GM12891 (cell line): ENCODE measurements at places on chromosomes 7 and 10.

DNA sequence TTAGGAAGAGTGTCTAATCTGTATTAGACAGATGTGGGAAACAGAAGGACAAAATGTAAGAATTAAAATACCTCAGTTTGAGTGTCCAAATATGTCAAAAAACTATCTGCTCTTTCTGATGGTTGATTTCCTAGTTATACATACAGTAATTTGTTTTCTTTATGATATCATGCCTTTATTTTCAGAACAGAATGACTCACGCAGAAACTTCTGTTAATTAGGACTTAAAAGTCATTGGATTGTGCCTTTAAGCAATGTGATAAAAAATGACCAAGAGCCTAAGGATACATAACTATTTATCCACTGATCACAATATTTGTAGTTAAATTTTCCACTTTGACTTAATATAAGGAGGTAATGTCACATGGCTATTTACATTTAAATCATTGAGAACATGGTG is 206.7 kb upstream of the PTPRZ1 start:
- DNase-seq = no peak

- peak; percentile 55 for DNase-seq
These were observed 83.9 kb upstream of the PDLIM1 start for GRCh38 chr10:95374597-95375209.

GRCh38 chr7:46152696-46153095 is 231.6 kb upstream of the IGFBP3 start:
- no peak for DNase-seq

DNA sequence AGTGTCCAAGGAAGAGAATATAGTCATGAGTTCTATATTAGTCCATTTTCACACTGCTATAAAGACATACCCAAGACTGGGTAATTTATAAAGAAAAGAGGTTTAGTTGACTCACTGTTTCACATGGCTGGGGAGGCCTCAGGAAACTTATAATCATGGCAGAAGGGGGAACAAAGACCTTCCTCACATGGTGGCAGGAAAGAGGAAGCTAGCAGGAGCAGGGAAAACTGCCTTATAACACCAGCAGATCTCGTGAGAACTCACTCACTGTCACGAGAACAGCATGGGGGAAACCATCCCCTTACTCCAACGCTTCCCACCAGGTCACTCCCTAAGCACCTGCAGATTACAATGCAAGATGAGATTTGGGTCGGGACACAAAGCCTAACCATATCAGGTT is 139.0 kb upstream of the ZNF438 start:
- no peak for DNase-seq

DNA sequence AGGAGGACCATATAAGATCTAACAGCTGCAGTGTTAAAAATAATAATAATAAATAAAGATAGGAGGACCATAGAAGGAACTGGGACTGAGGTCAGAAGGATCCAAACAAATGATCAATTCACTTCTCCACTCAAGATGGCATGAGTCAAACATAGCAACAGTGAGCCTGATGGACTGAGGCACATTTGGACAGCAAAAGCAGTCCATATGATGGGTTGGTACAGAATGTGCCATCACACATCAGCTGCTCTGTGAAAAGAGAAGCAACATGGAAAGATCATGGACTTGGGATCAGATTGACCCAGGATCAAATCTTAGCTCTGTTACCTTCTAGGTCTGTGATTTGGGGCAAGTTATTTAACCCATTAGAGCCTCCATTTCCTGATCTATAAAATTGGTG is 188.9 kb upstream of the KMT2E start:
- no peak for DNase-seq

DNA sequence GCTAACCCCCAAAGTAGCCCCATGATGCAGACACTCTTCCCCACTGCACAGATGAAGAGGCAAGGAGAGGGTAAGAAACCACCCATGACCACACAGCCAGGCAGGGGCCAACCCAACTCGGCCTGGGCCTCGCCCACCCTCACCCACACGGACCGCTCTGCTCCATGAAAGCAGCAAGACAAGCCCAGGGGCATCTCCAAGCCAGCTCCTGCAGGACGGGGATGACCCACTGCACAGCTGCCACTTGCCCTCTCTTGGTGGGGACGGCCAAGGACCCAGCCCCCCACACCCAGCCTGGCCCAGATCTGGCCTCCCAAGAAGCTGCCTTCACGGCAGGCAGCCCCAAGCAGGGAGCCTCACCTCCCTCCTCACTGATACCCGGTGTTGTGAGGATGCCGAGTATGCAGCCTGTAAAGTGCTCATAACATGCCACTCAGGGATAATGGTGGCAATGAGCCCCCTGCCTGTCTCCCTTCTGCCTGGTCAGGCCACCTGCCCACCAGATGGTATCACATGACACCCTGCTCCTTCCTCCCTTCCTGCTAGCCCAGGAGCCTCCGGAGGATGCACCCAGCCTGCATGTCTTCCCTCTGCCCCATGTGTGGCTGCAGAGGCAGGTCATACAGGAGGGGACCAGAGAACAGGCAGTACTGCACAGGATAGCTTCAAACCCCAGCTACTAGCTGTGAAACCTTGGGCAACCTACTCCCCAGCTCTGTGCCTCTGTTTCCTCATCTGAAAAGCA is 23.3 kb downstream of the OGDHL start:
- no peak for DNase-seq

DNA sequence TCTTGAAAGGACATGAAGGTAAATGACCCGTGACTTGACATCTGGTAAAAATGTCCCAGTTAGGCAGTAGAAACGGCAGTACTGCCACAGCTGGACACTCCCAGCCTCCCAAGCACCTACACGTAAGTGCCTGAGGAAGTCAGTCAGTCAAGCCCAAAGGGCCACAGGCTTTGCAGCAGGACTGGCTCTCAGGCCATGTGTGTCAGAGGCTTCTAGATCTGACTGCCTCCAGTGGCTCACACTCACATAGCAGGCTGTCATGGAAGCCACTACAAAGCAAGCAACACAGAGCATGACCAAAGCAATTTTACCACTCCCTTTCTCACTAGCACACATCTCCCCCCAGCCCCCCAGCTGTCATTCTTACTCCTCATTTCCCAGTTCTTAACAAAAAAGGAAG is 17.8 kb upstream of the CCNJ start:
- no peak for DNase-seq

- no peak for DNase-seq
These were observed 62.9 kb downstream of the FBXL13 start for GRCh38 chr7:103011650-103012049.

DNA sequence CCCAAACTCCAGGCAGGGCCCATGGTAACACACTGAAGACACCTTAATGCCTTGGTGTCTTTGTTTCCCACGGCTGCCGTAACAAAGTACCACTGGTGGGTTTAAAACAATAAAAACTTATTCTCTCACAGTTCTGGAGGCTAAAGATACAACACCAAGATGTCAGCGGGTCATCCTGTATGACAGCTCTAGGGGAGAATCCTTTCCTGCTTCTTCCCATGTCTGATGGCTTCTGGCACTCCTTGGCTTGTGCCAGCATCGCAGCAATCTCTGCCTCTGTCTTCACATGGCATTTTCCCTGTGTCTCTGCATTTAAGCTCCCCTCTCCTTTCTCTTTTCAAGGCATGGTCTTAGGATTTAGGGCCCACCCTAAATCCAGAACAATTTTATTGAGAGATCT is 33.1 kb downstream of the PRSS2 start:
- no peak for DNase-seq

DNA sequence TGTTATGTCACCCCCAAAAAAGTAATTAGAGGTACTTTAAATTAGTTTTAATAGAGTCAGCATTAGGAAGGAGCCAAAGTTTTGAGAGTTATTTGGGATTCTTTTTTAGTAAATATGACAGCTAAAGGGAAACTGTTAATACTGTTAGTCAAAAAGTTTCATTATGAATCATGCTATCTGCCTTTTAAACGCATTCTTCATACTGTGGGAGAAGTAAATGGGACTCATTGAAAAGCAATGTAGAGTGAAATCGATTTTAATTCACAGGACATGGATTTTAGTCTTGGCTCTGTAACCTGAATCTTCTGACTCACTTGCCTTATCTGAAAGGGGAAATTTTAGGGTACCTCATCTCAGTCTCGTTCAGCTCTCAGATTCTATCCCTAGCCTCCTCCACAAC is 105.1 kb downstream of the AASS start:
- DNase-seq = no peak

DNA sequence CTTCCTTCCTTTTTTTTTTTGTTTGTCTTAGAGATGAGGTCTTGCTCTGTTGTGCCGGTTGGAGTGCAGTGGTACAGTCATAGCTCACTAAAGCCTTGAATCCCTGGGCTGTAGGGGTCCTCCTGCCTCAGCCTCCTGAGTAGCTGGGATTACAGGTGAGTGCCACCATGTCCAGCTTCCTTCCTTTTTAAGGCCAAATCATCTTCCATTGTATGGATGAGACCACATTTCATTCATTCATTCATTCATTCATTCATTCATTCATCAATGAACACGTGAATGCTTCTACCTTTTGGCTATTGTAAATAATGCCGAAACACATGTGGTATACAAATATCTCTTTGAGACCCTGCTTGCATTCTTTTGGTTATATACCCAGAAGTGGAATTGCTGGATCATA is 60.0 kb upstream of the BAIAP2L1 start:
- DNase-seq = no peak

- peak; percentile 54 for DNase-seq
These were observed 47.5 kb downstream of the FAM53B start for GRCh38 chr10:124696446-124697392.

DNA sequence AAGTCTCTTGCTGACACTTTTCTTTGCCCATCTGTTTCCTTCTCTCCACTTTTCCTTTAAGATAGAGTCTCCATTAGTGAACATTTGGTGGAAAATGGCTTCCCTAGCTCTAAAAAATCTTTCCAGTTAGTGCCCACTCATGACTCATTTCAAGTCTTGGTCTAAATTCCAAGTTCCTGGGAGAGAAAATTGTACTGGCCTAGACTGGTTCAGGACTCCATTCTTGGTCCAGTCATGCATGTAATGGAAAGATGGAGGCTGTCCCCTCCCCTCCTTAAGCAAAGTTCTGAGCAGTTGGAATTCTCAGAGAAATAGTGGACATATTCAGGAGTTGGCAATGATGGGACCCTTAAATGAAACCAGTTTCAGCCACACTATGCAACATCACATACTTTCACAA is 3.8 kb upstream of the ALDH18A1 start:
- no peak for DNase-seq

GRCh38 chr10:86366033-86366901 is at the start of gene GRID1:
GRID1 (minus strand) TSS chr10:86366795.
- peak; percentile 67 for DNase-seq

DNA sequence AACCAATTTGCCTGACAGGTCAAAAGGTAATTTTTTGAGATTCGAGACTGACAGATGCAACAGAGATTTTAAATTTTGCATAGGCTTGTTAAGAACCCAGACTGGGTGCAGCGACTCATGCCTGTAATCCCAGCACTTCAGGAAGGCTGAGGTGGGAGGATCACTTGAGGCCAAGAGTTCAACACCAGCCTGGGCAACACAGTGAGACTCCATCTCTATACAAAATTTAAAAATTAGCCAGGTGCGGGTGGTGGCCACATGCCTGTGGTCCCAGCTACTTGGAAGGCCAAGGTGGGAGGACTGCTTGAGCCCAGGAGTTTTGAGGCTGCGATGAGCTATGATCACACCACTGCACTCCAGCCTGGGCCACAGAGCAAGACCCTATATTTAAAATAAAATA is 34.6 kb downstream of the AMZ1 start:
- no peak for DNase-seq

- DNase-seq = no peak
These were observed 53.1 kb downstream of the OSBPL3 start for GRCh38 chr7:24926623-24927524.

- DNase-seq = no peak
These were observed 176.2 kb upstream of the ITGB1 start for GRCh38 chr10:33134011-33134751.

DNA sequence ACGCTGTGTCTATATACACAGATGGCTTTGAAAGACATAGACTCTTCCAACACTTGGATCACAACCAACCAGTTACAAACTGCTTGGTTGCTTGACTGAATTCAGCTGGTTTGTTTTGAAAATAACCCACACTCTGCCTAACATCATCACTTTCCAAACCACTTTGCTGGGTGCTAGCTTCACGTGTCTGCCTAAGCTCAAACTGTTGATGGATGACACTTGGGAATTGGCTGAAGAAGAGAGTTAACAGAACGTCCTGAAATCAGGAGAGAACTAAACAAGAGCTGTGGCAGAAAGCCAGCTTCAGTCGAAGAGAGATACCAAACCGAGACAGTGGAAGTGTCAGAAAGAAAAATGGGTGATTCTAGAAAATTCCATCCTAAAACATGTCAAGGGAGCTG is 420.8 kb upstream of the AUTS2 start:
- DNase-seq = no peak

DNA sequence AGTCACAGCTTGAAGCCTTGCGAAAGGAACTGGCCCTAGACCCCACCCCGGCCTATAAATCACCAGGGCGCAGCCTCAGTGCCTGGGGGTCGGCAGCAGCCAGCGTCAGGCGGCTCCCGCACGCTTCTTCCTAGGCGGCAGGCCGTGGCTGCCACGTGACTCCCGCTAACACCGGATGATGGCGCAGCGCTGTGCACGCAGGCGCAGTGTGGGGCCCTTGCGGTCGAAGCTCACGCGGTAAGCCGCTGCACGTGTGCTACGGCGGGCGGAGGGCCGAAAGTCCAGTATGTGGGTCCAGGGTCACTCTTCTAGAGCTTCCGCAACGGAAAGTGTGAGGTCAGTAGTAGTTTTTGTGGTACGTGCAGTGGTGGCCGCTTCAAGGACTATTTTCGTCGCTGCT is at the start of gene STK31:
Gene STK31 (plus strand): TSS at position 220 of the 400 bp plus-strand sequence. CDS start 67 bp downstream, at position 287.
- DNase-seq = no peak

- DNase-seq = no peak
These were observed 570.3 kb downstream of the DNAJB6 start for GRCh38 chr7:157907091-157907490.

DNA sequence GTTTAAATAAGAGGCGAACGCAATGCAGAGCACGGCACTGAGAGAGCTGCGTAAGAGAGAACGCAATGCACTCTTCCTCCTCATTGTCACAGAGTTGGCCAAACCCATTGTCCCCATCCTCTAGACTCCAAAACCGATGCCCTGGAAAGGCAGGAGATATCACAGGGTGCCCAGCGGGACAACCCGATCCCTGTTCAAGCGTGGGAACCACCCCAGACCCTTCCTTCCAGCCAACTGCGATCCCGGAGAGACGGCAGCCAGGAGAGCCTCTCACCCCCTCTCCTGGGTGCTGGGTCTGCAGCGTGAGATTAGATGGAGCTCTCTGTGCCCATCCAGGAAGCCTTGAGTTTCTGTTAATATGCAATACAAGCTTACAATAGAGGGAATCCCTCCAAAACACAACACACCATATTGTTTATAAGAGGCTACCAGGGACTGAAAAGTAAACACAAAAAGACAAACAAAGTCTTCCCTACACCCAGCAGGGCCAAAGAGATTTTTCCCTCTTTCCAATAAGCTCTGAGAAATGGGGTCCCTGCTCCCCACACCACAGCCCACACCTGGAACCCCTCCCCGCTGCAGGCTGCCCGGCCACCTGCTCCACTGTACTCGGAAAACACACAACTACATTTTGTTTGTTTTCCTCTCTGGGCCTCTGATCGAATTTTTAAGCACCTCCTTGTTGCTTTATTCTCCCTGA is 187.6 kb downstream of the ADARB2 start:
- DNase-seq = no peak

DNA sequence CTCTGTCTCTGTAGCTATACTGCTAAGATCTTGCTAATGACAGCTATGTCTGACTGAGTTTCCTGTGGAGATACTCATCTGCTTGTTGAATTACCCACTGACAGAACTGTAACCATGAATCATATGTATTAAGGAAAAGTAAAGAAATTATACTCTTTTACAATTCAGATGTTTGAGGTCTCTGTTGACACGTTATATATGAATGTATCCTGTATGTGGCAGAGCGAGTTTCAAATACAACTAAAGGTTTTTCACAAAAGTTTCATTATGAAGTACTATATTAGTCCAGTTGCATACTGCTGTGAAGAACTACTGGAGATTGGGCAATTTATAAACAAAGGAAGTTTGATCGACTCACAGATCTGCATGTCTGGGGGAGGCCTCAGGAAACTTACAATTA is 232.5 kb downstream of the CDK14 start:
- no peak for DNase-seq
